GM03348 (cell line): ENCODE measurements at places on chromosomes 2 and 18.

DNA sequence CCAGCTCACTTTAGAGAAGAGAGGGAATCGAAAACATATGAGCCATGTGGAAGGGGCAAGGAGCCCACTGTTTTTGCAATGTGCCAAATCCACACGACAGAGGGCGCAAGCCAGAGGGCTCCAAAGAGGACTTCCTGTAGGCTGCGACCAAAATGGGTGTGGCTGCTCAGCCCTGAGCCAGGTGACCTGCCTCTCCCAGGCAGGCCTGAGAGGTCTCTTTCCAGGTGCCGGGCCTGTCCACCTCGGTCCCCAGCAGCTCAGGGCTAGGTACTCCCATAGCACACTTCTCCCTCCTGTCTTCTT lies 153.8 kb downstream of the TTC32 start:
- no peak for DNase-seq

DNA sequence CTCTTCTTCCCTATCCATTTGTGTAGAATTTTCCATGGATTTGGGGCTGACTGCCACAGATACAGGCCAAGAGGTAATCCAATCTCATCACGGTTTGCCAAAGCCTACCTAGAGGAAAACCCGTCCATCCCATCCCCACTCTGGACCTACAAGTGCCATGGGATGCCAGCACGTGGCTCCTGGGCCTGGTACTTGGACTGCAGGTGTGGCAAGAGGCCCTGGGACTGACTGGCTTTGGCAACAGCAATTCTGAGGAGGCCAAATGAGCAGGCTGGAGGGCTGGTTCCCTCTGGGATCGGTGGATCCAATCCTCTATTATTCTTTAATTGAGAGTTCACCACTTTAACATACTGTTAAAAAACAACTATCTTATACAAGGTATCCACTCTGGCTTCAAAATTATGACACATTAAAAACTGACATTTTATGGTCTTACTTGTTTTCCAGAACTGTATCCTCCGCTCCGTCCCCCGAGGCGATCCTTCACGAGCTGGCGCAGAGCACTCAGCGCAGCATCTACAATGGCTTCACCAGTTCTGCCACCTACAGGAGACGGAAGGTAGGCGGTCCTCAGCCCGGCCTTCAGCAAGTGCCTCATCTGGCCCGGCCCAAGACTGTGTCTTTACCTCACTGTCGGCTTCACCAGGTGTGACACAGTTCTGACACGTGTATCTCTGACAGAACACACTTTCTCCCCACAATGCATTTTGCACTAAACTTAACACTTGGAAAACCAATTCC lies 19.8 kb downstream of the PDIA6 start:
- DNase-seq, result no peak

DNA sequence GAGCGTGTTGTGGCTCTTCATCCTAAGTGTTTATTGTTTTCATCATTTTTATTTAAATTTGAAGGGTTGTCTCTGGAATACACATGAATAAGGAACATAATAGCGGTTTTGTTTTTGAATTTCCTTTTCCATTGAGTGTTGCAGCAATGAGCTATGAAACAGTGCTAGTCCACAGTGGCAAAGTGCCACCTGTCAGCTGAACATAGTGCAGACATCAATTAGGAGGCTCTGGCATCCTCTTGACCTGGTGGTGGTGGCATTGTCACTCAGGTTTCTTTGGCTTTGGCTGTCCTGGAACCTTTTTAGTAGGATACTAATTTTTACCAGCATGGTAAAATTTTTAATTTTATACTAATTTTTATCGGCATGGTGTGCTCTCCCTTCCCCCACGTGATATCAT lies 63.2 kb downstream of the UGGT1 start:
- DNase-seq, result no peak

DNA sequence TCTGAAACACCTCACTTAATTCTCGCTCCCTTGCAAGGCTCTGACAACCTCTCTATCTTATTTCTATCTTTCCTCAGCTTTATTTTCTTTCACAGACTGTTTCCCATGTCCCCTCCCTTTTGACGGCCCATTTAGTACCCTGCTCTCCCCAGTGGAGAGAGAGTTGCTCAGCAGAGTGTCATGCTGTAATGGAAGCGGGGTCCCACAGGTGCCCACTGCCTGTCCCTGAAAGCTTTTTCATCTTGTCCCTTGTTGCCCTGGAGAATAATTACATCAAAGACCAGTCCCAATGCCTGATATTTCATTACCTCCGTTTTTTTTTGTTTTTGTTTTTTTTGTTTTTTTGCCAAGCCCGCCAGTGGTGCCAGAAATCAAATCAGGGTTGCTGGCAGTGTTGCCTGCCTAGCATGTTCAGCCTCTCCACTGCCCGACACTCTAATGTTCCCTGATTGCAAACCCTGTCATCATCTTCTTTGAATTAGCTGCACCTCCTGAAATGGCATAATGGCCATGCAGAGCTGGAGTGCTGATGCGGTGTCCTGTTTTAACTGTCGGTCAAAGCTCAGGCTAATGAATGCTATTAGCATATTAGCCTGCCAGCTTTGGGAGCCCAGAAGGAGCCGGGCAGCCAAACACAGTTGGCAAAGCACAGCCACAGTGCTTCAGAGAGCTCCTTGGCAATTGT lies 71.2 kb upstream of the CAVIN2 start:
- DNase-seq, result no peak

GRCh38 chr2:164597983-164598382 lies 23.3 kb downstream of the GRB14 start:
- DNase-seq, result no peak

- no peak for DNase-seq
Observed at GRCh38 chr2:100286318-100286717, 36.0 kb downstream of the LONRF2 start.

- DNase-seq, result no peak
Observed at GRCh38 chr18:10681581-10682367, 155.9 kb downstream of the NAPG start.

GRCh38 chr2:205405752-205406151 lies 276.5 kb upstream of the NRP2 start:
- DNase-seq, result peak; percentile 60

GRCh38 chr18:56756966-56757365 lies 105.8 kb downstream of the WDR7 start:
- DNase-seq, result no peak

- DNase-seq, result peak; percentile 86
Observed at GRCh38 chr2:20093263-20094141, 42.1 kb upstream of the LAPTM4A start.

- peak; percentile 62 for DNase-seq
Observed at GRCh38 chr18:60044290-60045006, 144.7 kb downstream of the PMAIP1 start.

- no peak for DNase-seq
Observed at GRCh38 chr2:105142239-105142638, 99.3 kb upstream of the GPR45 start.

- peak; percentile 16 for DNase-seq
Observed at GRCh38 chr2:69717861-69718273, 24.1 kb upstream of the ANXA4 start.

DNA sequence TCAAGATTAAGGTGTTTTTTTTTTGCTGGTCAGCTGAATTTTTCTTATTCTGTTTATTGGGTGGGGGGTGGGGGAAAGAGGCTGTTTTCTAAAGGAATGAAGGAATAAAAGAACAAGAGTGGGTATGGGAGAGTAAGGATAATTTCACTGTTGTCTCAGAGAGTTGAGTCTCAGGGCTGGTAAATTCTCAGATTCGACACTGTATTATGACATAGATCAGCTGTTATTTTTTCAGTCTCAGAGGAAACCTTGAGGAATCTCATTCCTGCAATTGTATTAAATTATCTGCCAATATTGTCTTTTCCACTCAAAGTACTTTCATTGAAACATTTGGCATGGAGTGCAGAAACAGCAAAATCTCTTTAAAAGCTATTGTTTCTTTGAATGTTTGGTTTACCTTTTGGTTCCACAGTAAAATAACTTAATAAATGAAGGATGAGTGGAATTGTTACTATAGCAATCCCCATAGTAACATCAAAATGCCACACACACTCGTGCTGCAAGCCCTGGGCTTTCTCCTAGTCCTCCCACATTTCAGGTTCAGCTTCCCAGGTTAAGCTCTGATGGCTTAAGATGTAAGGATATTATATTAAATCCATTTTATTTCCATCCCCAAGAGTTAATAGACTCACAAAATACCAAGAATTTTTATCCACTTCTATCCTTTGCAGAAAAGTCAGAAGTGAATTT lies 478.7 kb upstream of the TCF4 start:
- no peak for DNase-seq

GRCh38 chr2:101399021-101399799 lies 11.9 kb upstream of the CREG2 start:
- no peak for DNase-seq

DNA sequence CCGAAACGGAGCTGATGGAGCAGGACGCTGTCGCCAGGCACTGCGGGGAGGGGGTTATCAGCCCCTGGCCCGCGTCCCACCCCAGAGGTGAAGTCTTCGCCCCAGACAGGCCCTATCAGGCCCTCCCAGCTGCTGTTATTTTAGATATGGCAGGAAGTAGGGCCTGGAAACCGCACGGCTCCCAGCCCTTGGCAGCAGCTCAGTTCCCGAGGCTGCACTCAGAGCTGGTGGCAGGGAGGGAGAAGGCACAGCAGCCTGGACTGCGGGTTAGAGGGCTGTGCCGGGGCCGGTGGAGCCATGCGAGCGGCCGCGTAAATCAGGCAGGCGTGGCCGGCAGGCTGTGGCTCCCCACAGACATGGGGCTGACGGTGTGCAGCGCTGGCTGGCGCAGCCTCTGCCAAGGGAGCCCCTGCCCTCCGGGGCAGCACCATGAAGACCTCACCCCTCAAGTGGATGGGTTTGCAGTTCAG lies 111.4 kb downstream of the NFATC1 start:
- peak; percentile 89 for DNase-seq
